ENCODE measurements at places on chromosomes 4 and X.

DNA sequence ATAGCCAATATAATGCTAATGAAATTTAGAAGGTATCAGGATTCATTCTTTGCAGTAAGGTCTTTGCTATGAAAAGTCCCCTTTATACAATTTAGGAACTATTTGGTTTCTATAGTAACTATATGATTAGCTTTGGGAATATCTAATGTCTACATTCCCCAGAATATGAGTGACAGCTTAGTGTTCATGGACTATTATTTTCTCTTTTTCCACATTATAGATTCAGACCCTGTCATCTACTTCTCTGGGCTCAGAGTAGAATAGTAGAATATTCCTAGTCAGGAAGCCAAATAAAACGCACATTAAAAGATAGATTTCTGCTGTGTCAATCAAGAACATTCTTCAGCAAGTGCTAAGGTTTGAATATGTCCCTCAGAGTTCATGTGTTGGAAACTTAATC lies 26.1 kb upstream of the SULT1B1 start:
- no peak overlapping the region for H3K4me3 ChIP-seq
- H3K36me3 ChIP-seq: no peaks in the 10 kb centered on the region
- peaks cover 36% of the 10 kb centered on the region for H3K4me1 ChIP-seq
- no peak for DNase-seq

DNA sequence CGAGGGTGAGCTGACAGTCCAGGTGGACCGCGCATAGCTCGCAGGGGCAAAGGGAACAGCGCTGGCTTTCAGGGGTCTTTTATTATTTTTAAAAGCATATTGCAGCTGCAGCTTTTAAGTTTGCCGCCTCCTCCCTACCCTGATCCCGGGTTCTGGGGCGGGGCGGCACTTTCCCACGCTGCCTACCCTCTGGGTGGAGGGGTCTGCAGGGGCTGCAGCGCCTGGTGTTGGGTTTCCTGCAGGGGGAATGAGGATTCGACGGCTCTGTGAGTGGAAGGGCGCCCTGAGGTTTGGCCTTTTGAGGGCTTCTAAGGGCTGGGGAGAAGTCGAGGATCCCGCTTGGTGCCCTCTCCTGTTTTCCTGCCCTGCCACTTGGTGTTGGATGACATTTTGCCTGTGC lies 80.7 kb upstream of the SCML1 start:
- no peak for DNase-seq
- H3K36me3 ChIP-seq: no peaks in the 10 kb centered on the region
- H3K4me3 ChIP-seq: peak overlapping the region; percentile 35
- H3K4me1 ChIP-seq: peaks cover 18% of the 10 kb centered on the region
- no peak overlapping the region for H3K27ac ChIP-seq

GRCh38 chr4:124018383-124019317 lies 622.1 kb downstream of the SPRY1 start:
- peak overlapping the region; percentile 92 for H3K27ac ChIP-seq
- no peaks in the 10 kb centered on the region for H3K36me3 ChIP-seq
- H3K4me1 ChIP-seq: peaks cover 30% of the 10 kb centered on the region
- DNase-seq: no peak

DNA sequence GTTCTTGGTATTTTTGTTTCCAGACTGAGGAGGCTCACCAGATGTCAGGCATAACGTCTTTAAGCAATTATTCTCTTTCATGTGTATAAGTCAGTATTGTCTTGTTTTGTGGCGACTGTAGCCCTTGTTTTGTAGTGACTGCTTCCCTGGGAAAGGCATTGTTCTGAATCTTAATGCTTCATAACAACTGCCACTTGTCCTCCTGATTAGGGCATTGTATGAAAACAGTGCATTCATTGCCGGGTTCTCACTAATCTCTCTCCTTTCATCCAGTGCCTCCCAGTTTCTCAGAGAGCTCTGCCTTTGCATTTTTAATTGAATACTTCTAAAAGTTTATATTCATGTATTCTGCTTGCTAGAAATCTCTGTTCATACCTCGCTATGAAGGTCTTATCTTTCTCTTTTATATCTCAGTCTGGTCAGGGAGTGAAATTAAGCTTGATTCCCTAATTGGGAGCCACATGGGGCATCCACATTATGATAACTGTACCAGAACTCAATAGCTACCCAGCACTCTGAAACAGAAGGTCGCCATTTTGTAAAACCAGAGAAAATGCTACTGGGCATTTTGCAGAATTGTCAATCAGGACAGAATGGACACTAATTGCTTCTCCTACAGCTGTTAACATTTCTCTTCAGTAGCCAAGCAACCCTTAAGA lies 149.8 kb downstream of the GBA3 start:
- H3K4me3 ChIP-seq: no peak overlapping the region
- peaks cover 3% of the 10 kb centered on the region for H3K27me3 ChIP-seq
- no peaks in the 10 kb centered on the region for H3K36me3 ChIP-seq

- no peak for DNase-seq
- H3K27me3 ChIP-seq: no peaks in the 10 kb centered on the region
- H3K4me3 ChIP-seq: no peak overlapping the region
Measured at GRCh38 chr4:62531731-62532130, 1331.6 kb downstream of the ADGRL3 start.

DNA sequence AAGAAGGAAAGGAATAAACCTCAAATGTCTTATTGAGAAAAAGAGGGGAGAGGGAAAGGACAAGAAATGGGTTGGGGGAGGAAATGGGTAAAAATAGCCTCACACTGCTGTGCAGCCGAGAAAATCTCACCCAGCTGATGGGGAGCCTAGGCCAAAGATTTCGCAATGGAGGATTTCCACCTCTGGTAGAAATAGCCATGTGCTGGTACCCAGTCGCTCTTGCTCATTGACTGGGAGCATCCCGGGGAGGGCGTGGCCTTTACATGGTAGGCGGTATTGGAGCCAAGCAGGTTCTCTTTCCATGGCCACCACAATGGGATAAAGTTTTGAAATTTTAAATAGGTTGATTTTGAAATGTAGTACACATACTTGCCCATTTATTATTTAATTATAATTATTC lies 255.1 kb upstream of the LDB2 start:
- H3K27me3 ChIP-seq: no peaks in the 10 kb centered on the region
- H3K36me3 ChIP-seq: no peaks in the 10 kb centered on the region
- H3K4me3 ChIP-seq: no peak overlapping the region
- H3K27ac ChIP-seq: no peak overlapping the region

GRCh38 chrX:34716302-34716701 lies 59.2 kb upstream of the TMEM47 start:
- H3K4me3 ChIP-seq: no peak overlapping the region
- peaks cover 4% of the 10 kb centered on the region for H3K27me3 ChIP-seq
- H3K4me1 ChIP-seq: peaks cover 8% of the 10 kb centered on the region
- DNase-seq: no peak
- H3K36me3 ChIP-seq: no peaks in the 10 kb centered on the region
- no peak overlapping the region for H3K27ac ChIP-seq

GRCh38 chrX:2658585-2659292 lies 32.4 kb upstream of the CD99 start:
- no peaks in the 10 kb centered on the region for H3K36me3 ChIP-seq
- no peak overlapping the region for H3K27ac ChIP-seq
- no peak overlapping the region for H3K4me3 ChIP-seq
- no peaks in the 10 kb centered on the region for H3K27me3 ChIP-seq
- H3K4me1 ChIP-seq: no peaks in the 10 kb centered on the region

- H3K27me3 ChIP-seq: peaks cover 22% of the 10 kb centered on the region
- no peak overlapping the region for H3K27ac ChIP-seq
- H3K36me3 ChIP-seq: no peaks in the 10 kb centered on the region
- H3K4me1 ChIP-seq: no peaks in the 10 kb centered on the region
- DNase-seq: no peak
Measured at GRCh38 chr4:80424225-80424581, 88.7 kb downstream of the CFAP299 start.

DNA sequence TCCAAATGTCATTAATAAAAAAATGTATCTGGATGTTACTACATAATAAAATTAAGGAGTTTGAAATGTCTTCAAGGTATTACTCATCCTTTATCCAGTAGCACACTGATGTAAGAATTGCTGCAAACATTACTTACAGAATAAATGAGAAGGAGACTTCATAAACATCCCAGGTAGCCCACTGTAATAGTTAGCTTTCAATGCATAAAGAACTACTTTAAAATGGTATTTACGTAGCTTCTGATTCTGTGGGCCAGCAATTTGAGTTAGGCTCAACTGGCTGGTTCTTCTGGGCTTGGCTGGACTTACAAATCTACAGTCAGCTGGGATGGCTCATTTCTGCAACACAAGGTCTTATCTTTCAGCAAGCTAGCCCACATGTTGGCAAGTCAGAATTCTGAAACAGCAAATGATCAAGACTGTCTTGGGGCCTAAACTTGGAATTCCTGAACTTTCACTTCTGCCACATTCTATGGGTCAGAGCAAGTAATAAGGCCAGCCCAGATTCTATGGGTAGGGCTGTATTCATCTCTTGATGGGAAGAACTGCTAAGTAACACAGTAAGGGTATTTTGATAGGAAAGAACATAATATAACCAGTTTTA lies 522.5 kb downstream of the IQCM start:
- H3K4me3 ChIP-seq: no peak overlapping the region
- H3K27me3 ChIP-seq: no peaks in the 10 kb centered on the region
- H3K27ac ChIP-seq: no peak overlapping the region
- H3K4me1 ChIP-seq: no peaks in the 10 kb centered on the region
- no peak for DNase-seq

DNA sequence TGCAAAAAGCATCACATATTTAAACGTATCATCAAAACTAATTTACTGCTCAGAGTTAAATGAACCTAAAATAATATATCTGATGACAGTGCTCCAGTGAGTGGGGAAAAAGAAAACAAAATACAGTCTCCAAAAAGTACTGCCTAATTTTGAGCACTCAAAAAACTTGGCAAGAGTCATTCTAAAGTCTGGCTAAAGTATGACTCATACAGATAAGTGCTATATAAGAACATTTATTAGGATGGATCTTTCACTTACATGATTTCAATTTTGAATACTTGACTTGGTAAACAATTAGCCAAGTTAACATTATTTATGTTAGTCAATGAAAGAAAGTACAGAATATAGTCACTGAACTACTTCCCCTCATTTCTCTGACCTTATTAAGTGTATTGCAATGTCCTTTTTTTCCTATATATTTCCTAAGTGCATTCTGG lies 27.2 kb downstream of the FBXO8 start:
- peak overlapping the region; percentile 13 for H3K27ac ChIP-seq
- no peaks in the 10 kb centered on the region for H3K27me3 ChIP-seq
- H3K4me1 ChIP-seq: peaks cover 13% of the 10 kb centered on the region
- peaks cover 2% of the 10 kb centered on the region for H3K36me3 ChIP-seq
- no peak overlapping the region for H3K4me3 ChIP-seq

Data from osteocyte (in vitro differentiated cells).